Pericardium fibroblast (primary cell): ENCODE measurements at places on chromosomes 5 and 9. TPM values are rescaled to one million over a fixed set of nuclear protein-coding genes. Genes with fewer than 3 reads are reported as not detected.

The SLC25A48 gene
- total RNA-seq: not detected in 2 replicates

The SEMA5A gene
- 5.3 and 22.8 TPM in 2 replicates for total RNA-seq

The CDK5RAP2 gene
- total RNA-seq: 27.5 and 32.1 TPM in 2 replicates

The PAPPA gene
- total RNA-seq: 27.4 and 29.5 TPM in 2 replicates

The IL3 gene
- total RNA-seq: not detected in 2 replicates

The PCDHB8 gene
- not detected in 2 replicates for total RNA-seq

The C9orf72 gene
- total RNA-seq: 3.7 and 4.0 TPM in 2 replicates

The LCP2 gene
- not detected in 2 replicates for total RNA-seq
